ENCODE measurements at places on chromosomes 12 and 14. TPM values are rescaled to one million over a fixed set of nuclear protein-coding genes. Genes with fewer than 3 reads are reported as not detected.

The IAPP gene
- not detected for total RNA-seq

The THAP2 gene
- total RNA-seq, result 3.1 TPM

The BRAP gene
- 18.0 TPM for total RNA-seq

The PTPN6 gene
- 0.11 TPM for total RNA-seq

The SMCO2 gene
- total RNA-seq, result 0.12 TPM

The KRT78 gene
- not detected for total RNA-seq

The ABCD2 gene
- total RNA-seq, result 0.33 TPM

The RD3L gene
- not detected for total RNA-seq

The HHIPL1 gene
- 4.5 TPM for total RNA-seq

The NRL gene
- total RNA-seq, result 1.00 TPM

The CIDEB gene
- 2.9 TPM for total RNA-seq

The CHGA gene
- not detected for total RNA-seq

The KRT77 gene
- not detected for total RNA-seq

The MIA2 gene
- total RNA-seq, result 26.7 TPM

The BCAT1 gene
- total RNA-seq, result 243 TPM

The PMCH gene
- total RNA-seq, result not detected

The TROAP gene
- total RNA-seq, result 19.1 TPM

The DBX2 gene
- total RNA-seq, result not detected

The TBC1D30 gene
- total RNA-seq, result 0.87 TPM

The PXN gene
- 74.6 TPM for total RNA-seq

The PTPRQ gene
- 0.50 TPM for total RNA-seq

The CYP46A1 gene
- 0.11 TPM for total RNA-seq

The STON2 gene
- total RNA-seq, result 0.87 TPM

The MYF5 gene
- not detected for total RNA-seq

The TBX5 gene
- total RNA-seq, result 0.12 TPM

The PLEKHG7 gene
- total RNA-seq, result not detected
